M059J (cell line): ENCODE measurements at places on chromosomes 2 and 18.

DNA sequence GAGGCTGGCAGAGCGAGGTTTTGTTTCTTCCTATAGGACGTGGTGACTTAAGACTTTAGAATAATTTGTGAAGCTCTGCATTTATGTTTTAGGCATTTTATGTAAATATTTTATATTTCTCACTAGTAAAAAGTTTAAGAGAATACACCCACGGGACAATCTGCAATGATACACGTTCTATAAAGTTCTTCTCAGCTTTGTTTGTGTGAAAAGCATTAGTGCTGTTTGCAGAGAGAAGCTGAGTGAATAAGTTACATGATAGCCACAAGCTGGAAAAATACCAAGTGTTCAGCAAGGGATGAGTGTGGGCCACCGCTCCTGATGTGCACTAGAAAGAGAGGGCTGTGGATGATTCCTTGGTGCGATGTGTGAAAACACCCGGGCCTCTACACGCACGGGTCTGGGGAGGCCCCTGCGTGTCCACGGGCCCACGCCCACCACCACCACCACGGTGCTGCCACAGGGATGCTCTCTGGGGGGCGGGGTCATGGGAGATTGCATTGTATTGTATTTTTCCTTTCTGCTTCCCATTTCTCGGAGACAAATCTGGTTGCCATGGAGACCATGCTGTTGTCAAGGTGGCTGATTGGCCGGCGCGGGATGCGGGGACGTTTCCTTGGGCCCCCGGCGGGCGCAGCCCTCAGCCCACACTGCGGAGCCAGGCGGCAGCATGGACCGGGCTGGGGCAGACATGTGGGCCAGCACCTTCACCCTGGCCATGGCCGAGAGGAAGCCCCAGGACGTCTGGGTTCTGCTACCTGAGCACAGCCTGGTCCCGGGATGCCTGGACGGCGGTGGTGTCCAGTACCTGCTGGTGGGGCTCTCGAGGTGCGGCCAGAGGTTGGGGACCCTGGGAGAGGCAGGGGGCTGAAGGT lies at the start of gene RTP5:
Gene RTP5 (plus strand): TSS at position 643 of the 875 bp plus-strand sequence. CDS start 28 bp downstream, at position 671.
- no peak for DNase-seq

DNA sequence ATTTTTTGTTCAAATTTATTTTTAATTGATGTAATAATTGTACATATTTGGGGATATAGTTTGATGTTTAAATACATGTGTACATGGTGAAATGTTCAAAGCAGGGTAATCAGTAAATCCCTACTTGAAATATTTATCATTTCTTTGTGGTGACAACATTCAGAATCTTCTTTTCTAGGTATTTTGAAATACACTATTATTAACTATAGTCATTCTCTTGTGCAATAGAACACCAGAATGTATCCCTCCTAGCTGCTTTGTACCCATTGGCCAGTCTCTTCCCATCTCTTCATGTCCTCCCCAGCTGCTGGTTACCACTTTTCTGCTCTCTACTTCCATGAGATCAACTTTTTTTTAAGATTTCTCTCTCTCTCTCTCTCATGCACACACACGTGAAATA lies 126.5 kb downstream of the ZNF407 start:
- DNase-seq: no peak

DNA sequence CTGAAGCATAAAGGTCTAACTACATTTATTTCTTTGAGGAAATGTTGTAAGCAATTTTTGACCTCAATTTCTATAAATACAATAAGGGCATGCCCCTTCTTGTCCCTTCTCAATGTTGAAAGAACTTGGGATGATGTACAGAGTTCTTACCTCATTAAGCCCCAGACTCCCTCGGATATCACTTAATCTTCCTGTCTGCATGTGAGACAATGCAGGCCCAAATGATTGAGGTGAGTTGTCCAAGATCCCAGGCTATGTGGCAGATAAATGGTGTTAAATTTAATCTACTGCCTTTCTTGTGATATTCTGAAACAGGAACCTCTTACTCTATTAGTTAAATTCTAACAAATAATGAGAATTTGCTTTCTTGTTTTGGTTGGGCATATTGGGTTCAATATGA lies 1073.4 kb upstream of the GYPC start:
- DNase-seq: no peak

- no peak for DNase-seq
Measured at GRCh38 chr2:239876948-239877289, 148.2 kb downstream of the NDUFA10 start.

DNA sequence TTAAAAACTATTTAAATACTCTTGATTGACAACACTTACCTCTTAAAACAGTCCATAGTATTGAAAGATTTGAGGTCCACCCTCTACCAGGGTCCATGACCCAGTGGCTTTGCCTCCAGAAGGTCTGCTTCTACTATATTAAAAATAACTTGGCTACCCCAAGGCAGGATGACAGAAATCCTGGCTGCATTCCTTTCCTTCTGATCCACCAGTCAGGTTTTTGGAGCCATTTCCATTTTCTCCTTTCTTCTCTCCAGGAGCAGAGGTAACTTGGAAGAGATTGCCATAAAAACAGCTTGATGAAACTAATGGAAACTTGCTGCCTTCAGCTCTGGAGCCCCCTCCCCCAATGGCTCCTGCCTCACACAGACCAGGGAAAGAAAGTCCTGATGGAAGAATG lies 2.6 kb upstream of the FAM171B start:
- DNase-seq: no peak

DNA sequence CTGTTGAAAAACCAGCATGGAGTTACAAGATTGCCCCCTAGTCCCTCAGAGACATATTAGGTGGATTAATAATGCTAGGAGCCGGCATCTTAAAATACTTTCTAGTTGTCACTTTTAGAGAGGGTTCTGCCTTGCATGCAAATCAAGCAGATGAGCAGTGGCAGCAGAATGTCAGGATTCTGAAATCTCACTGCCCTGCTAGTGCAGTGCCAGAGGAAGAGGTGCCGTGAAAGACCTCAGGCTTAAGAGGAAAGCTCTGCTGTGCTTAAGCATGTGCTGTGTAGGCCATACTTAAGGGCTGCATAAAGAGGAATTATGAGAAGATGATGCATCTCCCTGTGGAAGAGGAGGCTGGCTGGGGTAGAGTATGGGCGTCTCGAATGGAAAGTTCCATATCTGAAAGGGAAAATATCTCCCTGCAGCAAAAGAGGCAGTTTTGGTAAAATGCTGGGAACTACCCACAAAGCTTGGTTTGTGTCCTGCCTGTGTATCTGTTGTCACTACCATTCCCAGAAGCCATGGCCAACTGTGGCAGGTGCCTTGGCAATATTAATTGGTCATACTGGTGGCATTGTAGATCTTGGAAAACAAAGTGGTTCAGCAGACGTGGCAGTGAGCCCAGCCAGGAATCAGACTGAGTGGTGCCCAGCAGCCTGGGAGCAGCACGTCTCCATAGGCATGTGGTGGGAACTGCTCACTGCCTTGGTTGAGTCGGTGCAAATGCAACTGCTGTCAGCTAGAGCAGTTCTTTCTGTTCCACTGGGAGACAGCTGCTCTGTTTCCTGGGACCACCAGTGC lies 131.9 kb downstream of the EVA1A start:
- no peak for DNase-seq

- no peak for DNase-seq
Measured at GRCh38 chr2:120531365-120531764, 185.4 kb downstream of the INHBB start.

DNA sequence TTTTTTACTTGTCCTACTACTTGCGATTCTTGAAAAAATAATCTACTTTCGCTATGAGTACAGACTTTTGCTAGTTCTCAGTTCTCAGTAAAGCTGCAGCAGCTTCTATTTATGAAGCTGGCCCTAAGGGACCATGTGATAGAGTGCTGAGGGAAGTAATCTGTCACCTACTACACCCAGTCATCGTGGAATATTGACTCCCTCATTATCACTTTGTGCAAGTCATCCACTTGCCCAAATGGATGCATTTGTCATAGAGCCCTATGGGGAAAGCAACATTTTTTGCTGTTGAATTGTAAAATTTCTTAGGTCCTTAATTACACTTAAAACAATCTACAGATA lies 1919.8 kb downstream of the SUCLG1 start:
- DNase-seq: no peak

GRCh38 chr2:226758921-226759640 lies 40.5 kb downstream of the IRS1 start:
- peak; percentile 74 for DNase-seq
